ENCODE measurements at places on chromosomes 3 and 15.
A peak's percentile ranks its signal among the peaks of the same experiment; 100 is the strongest.

- DNase-seq, result no peak
Measured at GRCh38 chr3:188686324-188686723, 485.4 kb upstream of the TPRG1 start.

GRCh38 chr3:142095841-142096240, 53.5 kb downstream of the TFDP2 start:
- no peak for DNase-seq

DNA sequence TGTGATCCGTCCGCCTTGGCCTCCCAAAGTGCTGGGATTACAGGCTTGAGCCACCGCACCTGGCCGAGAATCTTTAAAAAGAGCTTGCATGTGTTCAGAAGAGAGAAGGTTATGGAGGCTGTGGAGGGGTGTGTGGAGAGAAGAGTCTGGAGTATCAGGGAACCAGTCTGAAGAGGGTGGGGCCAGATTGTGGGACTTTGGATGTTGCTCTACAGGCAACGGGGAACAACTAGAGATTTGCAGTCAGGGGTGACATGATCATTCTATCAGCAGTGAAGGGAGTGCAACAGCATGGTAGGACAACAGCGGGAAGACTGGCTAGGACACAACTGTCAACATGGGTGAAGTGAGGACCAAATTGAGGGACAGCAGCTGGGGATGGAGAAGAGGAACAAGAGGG, 8.9 kb downstream of the SCAMP2 start:
- DNase-seq, result no peak

GRCh38 chr15:29925227-29926082, 103.2 kb upstream of the TJP1 start:
- DNase-seq, result peak; percentile 79

DNA sequence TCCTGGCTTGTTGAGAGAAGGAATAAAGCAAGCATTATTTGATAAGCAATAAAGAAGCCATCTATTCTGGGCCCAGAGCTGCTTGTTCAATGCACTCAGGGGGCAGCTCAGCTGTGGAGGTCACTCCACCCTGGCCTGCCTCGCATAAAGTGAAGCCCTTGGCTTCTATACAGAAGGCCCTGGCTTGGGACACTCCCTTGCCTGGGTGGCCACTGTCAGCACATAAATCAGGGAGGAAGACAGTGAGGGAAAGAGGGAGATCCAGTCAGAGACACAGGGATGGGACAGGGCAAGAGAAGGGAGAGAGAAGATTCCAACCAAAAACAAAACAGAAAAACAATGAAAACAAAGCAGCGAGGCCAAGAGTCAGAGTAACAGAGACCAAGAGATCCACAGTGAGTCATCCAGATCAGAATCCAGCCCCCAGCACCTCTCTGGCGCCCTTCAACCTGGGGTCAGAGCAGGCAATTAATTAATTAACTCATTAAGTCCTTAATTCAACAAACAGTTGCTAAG, 11.8 kb downstream of the INSYN1 start:
- no peak for DNase-seq

- DNase-seq, result no peak
Measured at GRCh38 chr3:35522450-35522849, 116.9 kb upstream of the ARPP21 start.

- DNase-seq, result no peak
Measured at GRCh38 chr15:55334997-55335396, 16.0 kb downstream of the PIGB start.

- peak; percentile 80 for DNase-seq
Measured at GRCh38 chr3:23600167-23600871, 205.4 kb upstream of the UBE2E1 start.

GRCh38 chr3:73298243-73299183, 237.1 kb downstream of the EBLN2 start:
- no peak for DNase-seq

- DNase-seq, result no peak
Measured at GRCh38 chr3:124158168-124158881, 166.4 kb upstream of the ROPN1 start.

DNA sequence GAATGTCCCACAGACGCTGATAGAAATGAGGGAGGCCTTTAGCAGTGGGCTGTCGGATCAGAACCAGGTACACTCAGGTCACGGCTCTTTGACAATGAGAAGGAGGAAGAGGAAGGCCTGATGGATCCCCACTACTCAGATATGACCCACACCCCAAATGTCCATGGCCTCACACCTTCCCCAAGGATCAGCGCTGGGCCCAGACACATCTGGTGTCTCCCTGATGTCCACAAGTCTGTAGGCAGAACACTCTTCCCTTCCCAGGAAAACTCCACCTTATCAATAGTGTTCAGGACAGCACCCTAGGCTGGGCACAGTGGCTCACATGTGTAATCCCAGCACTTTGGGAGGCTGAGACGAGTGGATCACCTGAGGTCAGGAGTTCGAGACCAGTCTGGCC, 33.3 kb upstream of the SFMBT1 start:
- DNase-seq, result no peak

GRCh38 chr3:194189243-194189791, 53.4 kb downstream of the HES1 start:
- DNase-seq, result peak; percentile 51

DNA sequence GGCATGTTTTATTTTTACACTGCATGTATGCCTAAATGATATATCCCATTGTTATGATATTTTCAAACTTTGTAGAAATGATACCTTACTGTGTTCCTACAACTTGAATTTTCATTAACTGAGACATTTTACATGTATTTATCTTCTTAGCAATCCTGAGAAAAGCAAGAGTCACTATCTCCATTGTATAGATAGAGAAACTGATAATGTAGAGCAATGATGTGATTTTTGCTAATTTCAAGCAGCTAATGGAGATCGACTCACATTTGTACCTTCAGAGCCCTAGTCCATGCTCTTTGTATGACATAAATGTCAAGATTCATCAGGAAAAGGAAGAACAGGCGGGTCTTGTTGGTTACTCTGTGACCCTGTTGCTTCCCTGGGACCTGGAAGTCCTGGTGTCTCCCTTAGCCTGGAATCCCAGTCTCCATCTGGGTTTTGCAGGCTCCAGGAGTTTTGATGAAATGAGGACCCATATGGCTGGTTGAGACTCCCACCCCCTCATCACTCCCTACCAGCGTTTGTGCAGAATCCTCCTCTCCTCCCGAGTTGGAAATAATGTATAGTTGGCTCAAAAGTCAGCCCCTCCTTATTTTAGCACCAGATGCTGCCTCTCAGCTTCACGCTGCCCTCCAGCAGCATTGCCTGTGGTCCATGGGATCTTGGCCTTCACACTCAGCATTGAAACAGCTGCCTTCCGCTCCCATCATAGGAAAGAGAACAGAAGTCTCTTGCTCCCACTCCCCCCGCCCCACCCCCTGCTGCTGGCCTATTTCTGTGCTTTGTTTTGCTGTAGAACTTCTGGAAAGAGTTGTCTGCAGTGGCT, 67.1 kb downstream of the APBA2 start:
- DNase-seq, result no peak

All from fibroblast of skin of scalp (primary cell).